ENCODE measurements at places on chromosomes 5 and 9.

DNA sequence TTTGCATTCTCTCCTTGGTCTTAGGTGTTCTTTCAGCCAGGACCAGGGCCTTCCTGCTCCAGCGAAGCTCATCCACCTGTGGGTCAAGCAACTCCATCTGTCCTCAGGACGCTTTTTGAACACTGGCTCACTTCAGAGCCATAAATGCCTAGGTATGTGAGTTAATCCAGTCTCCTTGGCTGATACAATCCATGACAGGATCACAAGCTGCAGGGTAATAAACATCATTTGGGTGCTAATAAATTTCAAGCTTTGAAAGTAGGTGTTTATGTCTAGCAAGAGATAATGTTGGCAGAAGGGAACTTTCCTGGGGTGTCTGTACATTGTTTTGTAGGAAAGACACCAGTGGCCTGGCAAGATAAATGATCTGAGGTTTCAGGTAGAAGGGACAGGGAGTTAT is 159.2 kb upstream of the TUT7 start:
- DNase-seq: no peak

- DNase-seq: no peak
Measured at GRCh38 chr9:71721855-71722254, 46.5 kb downstream of the CEMIP2 start.

DNA sequence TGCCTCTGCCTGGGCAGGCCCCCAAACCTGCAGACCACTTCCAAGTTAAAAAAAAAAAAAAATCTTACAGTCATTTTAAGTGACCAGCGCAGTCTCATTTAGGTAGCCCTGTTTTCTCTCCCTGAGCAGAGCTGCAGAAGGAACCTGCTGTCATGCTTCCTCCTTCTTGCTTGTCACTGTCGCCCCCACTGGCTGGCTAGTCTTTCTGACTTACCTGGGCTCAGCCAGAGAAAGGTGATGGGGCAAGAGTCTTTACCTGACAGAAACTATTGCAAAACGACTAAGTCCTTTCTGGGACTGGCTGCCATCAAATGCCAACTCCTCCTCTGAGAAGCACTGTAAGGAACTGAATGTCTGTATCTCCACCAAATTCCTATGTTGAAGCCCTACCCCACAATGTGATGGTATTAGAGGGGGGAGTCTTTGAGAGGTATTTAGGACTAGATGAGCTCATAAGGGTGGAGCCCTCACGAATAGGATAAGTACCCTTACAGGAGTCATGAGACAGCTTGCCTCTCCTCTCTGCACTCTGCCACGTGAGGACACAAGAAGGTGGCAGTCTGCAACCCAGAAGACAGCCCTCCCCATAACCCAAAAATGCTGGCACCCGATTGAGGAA is 58.4 kb upstream of the SHC3 start:
- DNase-seq: no peak

DNA sequence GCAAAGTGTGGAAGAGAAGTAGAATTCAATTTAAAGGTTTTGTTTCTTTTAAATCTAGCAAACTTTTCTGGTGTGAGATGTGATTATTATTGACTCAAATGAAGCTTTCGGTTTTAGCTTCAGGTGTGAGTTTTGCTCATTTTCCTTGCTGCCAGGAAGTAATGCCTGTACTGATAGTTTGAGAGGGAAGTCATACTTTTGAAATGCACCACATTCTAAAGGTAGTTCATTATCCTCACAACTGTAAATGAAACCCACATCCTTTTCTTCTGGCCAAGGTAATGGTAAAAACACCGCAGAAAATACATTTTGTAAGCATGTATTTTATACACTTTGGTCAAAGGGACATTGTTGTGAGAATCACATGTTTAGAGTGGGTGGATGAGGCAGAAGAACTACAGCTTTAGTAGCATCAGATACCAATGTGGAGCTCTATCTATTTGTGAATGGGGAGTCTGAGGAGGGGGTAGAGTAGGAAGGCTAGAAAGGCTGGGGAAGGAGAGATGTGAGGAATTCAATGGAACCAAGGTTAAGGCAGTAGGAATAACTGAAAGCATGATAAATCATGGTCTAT is 167.0 kb upstream of the CDKN2B start:
- no peak for DNase-seq

DNA sequence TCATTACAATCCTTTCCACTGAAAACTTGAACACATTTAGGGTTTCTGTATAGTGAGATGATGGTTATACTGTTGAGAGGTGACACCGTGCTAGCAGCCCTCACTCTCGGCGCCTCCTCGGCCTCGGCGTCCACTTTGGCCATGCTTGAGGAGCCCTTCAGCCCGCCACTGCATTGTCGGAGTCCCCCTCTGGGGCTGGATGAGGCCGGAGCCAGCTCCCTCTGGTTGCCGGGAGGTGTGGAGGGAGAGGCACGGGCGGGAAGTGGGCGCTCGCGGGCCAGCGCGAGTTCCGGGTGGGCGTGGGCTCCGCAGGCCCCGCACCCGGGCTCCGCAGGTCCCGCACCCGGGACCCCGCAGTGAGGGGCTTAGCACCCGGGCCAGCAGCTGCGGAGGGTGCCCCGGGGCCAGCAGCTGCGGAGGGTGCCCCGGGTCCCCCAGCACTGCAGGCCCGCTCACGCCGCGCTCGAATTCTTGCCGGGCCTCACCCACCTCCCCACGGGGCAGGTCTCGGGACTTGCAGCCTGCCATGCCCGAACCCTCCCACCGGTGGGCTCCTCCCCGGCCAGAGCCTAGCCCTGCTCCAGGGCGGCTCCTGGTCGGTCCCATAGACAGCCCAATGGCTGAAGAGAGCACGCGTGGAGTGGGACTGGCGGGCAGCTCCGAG is 145.9 kb upstream of the ZNF608 start:
- no peak for DNase-seq

GRCh38 chr5:35626108-35626507 is 8.4 kb downstream of the SPEF2 start:
- DNase-seq: no peak

- DNase-seq: no peak
Measured at GRCh38 chr5:155125551-155126095, 112.1 kb downstream of the KIF4B start.
